ENCODE measurements at places on chromosomes 11 and 22.

GRCh38 chr22:37623075-37624016 lies 14.7 kb downstream of the GGA1 start:
- peak; percentile 57 for DNase-seq

DNA sequence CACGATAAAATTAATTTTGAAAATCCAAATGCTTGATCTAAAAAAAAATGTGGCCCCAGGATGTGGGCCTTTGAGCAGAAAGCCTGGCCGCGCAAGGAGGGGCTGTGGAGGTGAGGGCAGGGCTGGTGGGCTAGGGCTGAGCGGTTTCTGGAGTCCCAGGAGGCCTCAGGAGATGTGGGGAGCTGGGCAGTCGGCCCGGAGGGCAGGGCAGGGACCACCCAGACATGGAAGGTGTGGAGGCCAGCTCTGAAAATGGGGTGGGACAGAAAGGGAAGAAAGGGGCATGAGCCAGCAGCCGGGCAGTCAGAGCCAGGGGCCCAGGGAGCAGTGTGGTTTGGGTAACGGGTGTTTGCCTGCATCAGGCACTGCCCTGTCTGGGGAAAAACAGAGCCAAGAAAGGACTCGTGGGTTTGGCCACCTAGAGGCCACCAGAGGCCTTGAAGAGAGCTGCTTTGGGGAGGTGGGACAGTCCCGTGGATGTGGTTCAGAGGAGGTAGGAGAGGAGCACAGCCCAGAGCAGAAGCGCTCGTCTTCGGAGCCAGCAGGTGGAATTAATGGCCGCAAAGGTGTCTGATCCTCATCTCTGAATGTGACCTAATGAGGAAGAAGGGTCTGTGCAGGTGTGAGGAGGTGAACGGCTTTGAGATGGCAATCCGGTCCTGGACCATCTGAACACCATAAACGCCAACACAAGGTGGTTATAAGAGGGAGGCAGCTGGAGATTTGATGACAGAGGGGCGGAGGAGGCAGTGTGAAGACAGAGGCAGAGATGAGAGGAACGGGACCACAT lies 50.2 kb downstream of the IGF2 start:
- no peak for DNase-seq

DNA sequence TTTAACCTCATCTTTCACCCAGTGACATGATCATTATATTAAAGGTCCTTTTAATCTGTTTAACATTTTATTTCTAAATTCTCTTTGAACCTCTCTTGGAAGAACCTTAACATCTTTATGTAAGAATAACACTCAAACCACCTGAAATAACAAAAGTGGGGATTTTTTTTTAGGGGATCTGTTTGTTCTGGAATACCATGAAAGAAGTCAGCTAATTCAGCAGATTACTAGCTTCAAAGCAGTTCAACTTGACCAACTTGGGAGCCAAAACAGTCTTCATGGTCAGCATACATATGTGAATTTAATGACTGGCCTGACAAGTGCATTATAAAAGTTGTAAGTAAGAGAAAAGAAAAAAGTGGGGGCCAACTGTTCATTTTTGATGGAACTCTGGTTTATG lies 52.3 kb downstream of the CCDC34 start:
- no peak for DNase-seq

DNA sequence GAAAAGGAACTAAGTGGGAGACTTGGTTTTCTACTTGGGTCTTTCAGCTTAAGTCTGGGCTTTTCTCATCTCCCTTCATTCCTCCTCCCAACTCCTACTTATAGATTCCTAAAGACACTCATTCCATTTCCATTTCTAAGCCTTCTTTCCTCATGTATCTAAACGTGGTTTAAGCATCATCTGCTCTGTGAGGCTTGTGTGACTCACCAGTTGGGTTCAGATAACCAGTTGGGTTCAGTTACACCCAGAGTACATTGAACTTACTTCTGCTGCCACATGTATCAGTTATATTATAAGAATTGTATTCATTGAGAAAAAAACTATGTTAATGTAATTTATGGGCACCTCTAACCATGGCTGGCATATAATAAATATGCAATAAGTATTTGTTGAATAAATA lies 831.2 kb upstream of the CCDC90B start:
- DNase-seq, result no peak

DNA sequence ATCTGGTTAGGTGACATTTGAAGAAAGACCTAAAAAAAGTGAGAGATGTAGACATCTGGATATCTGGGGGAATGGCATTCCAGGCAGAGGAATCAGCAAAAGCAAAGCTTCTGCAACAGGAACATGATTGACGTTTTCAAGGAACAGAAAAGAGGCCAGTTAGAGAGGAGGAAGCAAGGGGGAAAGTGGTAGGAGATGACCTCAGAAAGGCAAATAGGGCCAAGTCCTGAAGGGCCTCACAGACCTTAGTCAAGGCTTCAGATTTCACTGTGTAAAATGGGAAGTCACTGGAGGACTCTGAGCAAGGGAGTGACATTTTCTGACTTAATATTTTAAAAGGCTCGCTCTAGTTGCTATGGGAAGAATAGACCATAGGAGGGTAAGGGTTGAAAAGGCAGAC lies 9.7 kb downstream of the DEUP1 start:
- no peak for DNase-seq

DNA sequence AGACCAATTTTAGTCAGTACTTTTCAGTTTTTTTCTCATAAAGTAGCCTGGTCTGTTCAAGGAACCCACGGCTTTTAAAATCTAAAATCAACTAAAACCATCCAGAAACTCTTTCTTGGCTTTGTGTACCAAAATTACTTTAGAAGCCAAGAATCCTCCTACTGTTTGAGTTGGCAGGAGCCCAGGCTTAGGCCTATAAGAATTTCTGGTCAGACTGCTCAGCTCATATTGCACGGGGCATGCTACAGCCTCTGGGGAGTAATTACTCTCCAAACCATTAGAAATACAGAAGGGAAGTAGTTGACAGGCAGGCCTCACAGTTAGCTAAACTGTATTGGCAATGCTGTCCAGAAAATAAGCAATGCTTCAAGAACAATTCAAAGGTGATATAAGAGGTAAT lies 1862.9 kb upstream of the RAG2 start:
- DNase-seq, result no peak

DNA sequence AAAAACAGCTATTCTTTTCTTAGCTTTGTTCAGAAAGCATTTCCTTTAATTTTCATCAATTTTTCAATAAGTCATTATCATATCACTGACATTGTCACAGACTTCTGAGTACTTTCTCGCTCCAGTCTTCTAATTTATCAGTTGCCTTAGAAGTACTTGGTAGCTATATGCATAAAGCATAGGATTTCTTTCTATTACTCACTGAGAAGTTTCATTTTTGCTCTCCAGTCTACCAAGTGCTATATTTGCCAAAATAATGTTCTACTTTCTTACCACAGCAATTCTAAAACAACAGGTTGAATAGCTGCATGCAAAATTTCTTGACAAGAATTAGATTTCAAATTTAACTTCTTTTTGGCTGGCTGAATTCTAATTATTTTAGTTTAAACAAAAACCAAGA lies 116.3 kb downstream of the STK33 start:
- no peak for DNase-seq

DNA sequence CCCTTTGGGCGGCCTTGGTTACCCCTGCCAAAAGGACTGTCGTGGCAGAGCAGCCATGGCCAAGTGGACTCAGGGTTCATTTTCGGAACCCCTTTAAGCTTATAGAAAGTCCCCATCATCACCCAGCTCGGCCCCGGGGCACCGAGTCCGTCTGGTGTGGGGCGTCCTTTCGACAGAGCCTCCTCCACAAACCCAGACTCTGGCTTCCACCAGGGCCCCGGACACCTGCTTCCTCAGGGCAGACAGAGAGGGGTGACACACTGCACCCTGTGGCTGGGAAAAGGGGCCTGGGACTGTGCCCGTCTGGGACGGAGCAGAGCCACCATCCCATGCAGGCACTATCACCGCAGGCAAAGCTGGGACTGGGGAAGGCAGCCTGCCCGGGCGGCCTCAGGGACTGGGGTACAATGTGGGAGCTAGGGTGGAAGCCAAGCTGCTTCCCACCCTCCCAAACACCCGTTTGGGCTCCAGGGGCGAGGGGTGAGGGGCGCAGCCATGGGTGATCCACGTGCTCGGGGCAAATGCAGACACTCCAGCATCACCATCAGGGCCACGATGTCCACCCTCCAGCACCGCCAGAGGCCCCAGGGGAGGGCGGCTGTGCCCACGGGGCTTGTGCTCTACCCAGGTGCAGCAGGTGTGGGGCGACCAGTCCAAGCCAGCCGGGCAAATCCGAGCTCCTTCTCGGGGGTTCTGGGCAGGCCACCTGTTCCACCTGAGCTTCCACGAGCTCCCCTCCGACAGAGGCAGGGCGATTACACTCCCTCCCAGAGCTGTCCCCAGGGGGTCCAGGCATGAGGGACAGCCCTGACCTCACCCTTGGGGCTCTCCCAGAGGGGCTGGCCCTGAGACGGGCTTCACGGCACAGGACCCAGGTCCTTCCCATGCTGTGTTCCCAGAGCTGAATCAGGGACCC lies 11.7 kb upstream of the MRPL23 start:
- no peak for DNase-seq

GRCh38 chr11:14499178-14499559 lies 442 bp downstream of the COPB1 start:
- peak; percentile 2 for DNase-seq

DNA sequence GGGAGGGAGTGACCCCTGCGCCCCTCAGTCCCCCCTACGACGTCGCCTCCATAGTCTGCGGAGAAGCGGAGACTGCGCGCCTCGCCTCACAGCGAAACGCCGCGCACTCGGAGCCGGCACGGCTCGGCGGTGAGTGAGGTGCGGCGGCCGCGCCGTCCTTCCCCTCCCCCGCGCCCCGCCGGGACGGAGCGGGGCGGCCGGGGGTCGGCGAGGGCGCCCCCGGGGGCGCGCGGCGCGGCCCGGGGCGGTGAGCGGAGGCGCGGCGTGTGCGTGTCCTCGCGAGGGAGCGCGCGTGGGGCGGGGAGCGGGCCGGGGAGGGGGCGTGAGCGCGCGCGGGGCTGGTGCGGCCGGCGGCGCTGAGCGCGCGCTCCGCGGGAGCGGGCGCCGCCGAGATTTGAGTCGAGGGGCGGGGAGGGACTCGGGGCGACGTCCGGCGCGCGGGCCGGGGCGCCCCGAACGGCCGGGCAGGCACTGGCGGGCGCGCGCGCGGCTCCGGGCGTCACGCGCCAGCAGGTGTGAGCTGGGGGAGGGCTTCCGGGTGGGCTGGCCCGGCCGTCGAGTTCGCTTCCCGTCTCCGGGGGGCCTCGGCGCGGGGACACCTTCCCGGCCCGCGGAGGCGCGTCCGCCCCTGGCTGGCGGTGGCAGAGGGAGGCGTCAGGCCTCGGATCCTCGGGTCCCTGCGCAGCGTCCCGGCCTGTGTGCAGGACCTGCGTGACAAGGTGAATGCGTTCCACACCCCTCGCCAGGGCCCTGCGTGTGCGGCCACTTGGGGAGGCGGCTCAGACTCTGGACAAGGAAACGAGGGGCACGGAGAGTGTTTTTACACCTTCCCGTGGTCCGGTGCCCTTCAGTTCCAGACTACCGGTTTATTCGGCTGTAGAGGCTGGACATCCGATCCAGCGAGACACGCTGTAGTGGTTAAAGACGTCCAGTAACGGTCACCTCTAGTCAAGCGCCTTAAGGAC lies 50.4 kb downstream of the FAM83F start:
- peak; percentile 35 for DNase-seq

- no peak for DNase-seq
These were observed 120.0 kb downstream of the AASDHPPT start for GRCh38 chr11:106197438-106197837.

DNA sequence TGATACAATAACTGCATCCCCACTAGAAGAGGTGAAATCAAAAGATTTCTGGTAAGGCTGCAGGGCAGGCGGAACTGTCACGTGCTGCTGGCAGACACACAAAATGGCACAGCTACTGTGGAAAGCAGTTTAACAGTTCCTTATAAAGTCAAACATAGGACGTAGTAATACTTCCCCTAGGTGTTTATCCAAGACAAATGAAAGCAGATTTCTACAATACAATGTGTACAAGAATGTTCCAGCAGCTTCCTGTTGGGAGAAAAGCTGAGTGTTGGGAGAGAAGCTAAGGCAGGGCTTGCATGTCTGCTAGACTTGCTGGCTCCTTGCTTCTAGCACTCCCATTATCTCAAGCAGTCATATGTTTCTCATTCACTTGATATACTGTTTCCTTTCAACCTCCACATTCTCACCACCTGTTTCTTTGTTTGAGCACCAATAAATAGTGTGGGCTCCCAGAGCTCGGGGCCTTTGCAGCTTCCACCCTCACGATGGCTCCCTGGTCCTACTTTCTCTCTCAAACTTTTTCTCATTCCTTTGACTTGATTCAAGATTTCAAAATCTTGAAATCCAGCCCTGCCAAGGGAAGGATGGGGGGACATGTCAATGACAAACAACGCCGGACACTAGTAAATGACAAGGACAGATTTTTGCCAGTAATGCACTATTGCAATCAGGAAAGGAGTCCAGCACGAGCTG lies 21.2 kb upstream of the IL17RA start:
- no peak for DNase-seq

DNA sequence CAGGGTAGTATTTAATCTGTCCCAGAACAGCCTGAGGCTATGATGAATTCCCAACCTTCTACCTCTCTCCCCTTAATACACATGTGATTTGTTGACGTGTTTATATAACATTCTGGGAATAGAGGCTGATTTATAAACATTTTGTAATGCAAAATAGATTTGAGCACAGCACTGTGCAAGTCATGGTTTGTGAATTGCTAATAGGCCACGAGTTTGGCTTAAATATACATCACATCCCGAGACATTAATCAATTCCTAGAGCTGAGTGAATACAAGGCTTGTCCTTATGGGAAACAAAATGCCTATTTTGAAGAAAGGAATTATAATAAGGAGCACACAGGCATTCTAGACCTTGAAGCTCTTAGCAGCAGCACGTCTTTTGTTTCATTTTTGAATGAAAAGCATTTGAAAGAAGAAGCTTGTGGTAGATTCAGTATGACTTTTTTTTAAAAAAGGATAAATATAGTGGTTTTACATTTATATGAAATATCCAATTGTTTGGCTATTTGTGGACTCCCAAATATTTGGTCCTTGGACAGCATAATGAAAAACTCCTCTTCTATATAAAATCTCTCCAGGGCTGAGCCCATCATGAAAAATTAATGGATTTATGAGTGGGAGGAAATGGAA lies 116.4 kb downstream of the SLC17A6 start:
- no peak for DNase-seq

DNA sequence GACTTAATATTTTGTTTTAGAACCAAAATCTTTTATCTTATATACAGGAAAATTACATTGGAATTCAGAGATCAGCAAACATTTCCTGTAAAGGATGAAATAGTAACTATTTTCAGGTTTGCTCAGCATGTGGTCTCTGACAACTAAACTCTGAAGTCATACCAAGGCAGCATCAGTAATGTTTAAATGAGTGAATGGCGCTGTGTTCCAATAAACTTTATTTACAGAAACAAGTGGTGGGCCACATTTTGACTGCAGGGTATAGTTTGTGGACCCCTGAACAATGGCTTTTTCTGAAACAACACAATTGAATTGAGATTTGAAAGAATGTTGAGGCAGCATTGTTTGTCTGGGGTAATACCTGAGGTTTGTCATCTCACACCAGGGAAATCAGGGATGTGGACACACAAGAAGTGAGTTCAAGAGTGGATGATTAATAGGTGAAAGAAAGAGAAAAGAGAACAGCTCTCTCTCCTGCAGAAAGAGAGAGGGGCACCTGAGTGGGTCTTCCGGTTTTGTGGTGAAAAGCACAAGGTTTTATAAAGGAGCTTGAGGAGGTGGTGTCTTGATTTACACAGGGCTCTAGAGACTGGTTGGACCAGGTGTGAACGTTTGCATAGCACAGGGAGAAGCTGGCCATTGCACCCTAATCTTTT lies 113.5 kb upstream of the VPREB1 start:
- no peak for DNase-seq

- DNase-seq, result no peak
These were observed 45.3 kb downstream of the MED15 start for GRCh38 chr22:20552443-20553401.

GRCh38 chr11:118670063-118670462 lies 9.4 kb downstream of the TREH start:
- DNase-seq, result no peak
